ENCODE measurements at places on chromosomes 11 and 22.

DNA sequence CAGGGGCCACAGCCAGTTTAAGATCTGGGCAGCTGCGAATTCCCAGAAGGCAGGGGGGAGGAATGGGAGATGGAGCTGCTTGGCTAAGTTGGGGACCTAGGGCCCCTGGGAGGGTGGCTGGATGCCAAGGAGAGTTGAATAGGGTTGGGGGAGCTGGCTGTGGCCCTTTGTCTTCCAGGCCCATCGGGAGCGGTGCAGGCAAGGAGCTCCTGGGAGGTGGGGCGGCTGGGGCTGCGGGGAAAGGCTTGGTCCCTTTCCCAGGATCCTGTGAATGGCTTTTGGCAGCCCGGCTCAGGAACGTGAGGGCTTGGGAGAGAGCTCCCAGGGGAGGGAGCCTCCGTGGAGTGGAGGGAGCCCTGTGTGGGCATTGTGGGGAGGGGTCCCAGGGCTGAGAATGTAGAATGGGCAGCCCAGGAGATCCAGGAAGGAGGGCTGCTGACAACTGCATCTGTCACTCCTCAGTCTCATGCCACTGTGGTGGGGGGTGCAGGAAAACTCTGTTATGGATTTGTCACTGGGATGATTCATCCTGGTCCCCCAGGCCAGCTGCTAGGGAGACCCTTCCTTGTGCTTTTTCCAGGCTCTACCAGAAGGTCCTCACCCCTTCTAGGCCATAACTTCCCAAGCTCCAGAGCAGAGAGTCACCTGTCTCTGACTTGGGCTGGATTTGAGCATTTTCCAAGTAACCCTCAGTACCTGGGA is 6.0 kb downstream of the FREY1 start:
- DNase-seq: no peak

DNA sequence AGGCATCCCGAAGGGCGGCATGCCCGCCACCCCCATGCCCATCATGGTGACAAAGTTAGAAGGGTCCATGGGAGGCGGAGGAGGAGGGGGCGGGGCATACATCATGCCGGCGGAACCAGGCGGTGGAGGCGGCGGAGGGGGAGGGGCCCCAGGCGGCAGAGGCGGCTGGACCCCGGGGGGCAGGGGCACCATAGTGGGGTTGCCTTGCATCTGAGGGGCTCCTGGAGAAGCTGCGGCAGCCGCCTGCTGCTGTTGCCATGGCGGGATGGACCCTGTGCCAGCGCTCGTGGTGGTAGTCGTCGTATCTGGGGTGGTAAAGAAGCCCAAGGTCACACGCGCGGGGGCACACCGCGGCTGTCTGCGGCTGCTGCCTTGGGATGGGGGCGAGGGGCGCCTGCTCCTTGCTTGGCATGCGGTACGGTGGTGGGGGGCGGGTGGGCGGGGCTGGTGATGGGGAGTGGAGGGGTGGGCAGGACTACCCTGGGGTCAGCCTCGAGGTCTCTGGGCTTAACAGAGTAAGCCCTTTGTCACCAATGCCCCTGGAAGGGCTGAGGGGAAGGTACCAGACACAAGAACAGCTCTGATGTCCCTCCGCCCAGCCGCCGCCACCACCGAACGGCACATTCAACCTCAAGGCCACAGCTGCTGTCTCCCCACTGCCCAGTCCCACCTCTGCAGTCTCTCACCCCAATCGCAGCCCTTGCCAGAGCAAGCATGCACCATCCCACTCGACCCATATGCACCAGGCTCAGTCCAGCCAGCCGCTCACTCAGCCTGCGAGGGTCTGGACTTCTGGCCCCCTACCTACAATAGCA is 6.3 kb upstream of the PYGM start:
- DNase-seq: no peak

DNA sequence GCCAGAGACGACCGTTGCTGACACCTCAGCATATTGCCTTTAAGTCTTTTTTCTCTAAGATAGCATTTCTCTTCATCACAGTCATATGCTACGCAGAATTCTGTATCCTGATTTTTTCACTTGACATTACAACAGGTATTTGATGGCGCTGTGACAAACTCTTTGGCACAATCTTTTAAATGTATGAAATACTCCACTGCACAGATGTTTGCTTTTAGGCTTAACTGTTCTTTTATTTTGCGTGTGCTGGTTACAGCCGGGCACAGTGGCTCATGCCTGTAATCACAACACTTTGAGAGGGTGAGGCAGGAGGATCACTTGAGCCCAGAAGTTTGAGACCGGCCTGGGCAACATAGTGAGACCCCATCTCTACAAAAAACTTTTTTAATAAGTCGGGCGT is 52.0 kb upstream of the PPP6R3 start:
- DNase-seq: no peak

DNA sequence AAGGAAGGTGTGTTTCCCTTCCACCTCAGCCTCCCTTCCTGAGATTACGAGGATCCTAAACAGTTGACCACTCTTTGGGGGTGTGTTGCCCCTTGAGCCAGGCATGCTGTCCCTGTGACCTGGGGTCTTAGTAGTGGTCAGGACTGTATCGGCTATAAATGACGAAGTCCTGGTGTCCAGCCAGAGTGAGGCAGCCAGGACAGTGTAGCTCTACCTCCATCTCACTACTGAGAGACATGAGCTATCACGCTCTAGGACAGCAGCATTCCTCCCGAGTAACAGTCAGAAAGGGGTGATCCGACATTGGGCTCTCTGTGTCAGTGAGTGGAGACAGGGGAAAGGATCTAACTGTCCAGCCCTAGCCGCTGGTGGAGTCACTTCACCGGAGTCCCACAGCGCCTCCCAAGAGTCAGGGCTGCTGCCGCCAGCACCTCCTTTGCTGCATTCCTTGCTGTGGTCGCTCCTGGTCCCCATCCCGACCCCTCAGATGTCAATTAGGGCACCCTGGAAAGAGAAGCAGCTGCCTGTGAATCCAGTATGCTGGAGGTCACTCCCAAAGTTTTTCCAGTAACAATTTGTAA is 3.3 kb upstream of the B3GNT6 start:
- DNase-seq: no peak

GRCh38 chr11:102007567-102008437 is 39.4 kb upstream of the CFAP300 start:
- no peak for DNase-seq
